ENCODE measurements at places on chromosomes 5 and 9.
A peak's percentile ranks its signal among the peaks of the same experiment; 100 is the strongest.

DNA sequence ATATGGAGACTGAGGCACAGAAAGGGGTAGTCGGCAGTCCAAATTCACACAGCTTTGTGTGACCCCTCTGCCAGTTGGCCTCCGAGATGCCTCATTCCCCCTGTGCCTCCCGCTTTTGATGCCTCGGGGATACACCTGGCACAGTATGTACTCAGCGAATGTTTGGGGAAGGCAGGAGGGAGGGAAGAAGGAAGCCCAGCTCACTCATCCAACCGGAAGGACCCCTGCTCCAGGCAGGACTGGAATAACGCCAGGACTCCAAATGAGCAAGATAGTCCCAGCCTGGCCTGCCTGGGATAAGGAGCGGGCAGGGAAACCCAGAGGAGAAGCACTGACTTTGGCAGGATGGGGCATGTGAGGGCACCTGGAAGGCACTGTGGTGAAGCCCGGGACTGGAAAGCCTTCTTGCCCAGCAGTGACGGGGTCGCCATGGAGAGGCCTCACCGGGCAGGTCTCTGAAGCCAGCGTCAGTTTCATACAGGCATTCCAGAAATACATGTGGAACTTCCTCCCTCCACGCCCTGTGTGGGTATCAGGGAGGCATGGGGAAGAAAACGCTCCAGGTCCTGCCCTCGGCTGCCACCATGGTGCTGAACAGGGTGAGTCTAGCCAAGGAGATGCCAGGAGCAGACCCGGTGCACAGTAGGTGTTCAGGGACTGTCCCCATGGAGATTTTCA, 20.3 kb downstream of the LMX1B start:
- DNase-seq, result no peak

- no peak for DNase-seq
Observed at GRCh38 chr9:116323012-116323411, 169.4 kb downstream of the PAPPA start.

DNA sequence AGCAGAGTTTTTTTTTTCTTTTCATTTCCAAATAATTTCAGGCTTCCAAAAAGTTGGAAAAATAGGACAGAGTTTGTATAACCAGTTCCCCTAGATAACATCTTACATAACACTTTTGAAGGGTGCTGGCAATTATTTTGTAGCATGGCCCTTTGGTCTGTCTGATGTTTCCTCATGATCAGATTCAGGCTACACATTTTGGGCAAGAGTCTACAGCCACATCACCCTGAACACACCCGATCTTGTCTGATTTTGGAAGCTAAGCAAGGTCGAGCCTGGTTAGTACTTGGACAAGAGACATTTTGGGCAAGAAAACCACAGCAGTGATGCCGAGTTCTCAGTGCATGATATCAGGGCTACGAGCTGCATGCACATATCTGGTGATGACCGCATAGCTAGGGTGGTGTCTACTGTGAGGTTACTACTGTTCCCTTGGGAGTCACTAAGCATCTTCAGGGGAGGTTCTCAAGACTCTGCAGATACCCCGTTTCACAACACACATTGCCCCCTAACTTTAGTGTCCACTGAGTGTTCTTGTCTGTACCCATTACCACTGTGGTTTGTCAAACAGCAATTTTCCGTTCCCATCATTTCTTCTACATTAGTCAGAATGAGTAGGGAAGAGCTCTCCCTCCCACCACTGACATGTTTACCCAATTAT, 86.2 kb downstream of the TTC39B start:
- DNase-seq, result no peak

- no peak for DNase-seq
Observed at GRCh38 chr5:157611571-157612476, 36.2 kb upstream of the ADAM19 start.

- peak; percentile 41 for DNase-seq
Observed at GRCh38 chr5:219991-220390, 1.9 kb downstream of the SDHA start.

GRCh38 chr5:136819526-136820302, 454.4 kb upstream of the TRPC7 start:
- no peak for DNase-seq

DNA sequence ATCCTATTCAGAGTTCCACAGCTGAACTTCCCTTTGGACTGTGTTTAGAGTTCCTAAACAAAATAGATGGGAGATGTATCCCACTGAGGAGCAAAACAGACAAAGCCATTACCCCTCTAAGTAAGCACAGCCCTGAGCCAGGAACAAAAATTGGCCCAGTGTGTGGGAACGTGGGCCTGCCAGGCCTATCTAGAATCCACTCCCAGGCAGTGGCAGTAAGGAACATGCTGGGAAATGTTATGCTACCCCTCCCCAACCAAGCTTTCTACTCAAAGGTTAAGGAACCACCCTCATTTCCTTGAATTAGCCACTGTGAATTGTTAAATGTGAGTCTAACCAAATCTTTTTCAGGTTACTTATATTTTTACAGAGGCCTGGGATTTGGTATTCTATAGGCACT, 405.1 kb upstream of the PTGER4 start:
- no peak for DNase-seq

DNA sequence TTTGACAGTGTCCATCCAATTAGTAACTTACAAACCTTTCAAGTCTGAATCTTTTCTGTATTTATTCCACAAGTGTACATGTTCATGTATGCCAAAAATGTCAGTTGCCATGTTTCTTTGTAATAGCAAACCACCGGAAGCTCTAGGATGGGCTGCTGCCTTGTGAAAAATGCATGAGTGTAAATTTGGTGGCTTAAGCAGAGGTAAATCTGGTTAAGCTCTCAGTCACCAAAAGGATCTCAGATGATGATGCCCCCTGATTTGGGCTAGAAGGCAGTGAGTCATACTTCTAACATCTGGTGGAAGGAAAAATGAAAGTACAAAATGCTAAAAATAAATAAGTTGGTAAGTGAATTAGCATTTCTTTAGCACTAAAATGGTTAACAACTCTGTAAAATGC, 567.5 kb downstream of the ELAVL2 start:
- DNase-seq, result no peak

DNA sequence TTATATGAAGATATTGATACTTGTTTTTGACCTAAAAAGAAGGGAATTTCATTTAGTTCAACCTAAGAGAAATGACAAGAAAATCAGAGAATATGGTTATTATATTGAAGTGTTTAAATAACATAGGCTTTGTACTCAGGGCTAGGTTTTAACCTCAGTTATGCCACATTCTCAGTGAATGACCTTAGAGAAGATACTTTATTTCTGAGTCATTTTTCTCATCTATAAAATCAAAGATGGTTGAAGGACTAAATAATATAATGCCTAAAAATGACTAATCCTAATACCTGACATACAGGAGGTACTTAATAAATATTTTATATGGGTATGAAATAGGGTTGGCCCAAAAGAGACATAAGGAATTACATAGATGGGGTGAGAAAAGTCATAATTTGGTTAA, 32.3 kb downstream of the DIMT1 start:
- DNase-seq, result no peak

DNA sequence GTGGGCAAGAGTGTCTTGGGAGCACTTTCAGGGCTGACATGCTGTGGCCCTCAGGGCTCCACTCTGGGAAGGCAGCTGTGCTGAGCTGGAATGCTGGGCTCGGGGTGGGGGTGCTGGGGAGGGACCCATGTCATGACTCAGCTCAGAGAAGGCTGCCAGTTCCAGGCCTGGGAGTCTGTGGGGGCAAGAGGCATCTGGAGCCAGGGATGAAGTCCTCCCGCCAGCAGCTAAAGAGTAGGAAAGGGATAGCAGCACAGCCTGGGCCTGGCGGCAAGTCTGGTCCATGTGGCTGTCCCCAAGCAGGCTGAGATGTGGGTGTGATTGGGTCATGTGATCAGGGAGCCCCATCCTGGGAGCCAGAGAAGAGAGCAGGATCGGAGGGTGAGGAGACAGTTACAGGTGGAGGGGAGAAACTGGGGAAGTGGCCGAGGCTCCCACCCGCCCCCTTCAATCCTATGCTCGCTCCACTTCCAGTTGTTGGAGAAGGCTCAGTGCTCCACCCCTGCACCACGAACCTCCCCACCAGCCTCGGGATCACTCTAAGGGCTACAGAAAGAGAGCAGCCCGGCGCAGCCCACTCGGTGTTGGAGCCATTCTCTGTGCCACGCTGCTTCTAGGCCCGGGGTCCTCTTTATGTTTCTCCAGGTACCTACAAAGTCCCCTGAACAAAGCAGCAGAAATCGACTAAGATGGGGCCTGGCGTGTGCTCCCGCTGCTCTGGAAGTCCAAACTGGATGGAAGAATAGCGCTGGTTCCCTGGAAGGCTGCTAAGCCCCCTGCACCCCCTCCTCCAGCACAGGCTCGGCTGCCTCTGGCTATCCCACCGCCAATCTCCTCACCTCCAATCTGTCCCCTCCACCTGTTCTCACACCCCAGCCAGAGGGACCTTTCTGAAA, 12.0 kb downstream of the PDGFRB start:
- no peak for DNase-seq

DNA sequence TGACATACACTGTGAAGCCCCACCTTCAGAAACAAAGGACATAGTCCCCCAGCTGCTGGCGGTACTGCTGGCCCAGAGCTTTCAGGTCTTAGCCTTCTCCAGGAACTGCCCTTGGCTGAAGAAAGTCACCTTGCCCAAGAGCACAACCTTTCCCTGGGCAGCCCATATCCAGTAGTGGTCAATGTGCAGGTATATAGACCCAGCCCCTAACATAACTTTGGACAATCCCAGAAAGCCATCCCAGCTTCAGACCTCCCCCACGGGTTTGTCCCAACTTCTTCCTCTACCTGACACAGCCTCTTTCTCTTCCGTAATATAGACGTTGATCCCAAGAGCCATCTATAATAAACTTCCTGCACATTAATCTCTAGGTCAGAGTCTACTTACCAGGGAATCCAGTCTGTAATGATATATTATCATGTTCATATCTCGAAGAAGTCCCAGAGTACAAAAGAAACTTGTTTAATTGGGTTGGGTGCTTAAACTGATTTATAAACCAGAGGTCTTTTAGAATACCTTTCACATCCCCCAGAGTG, 157.4 kb downstream of the SNCAIP start:
- DNase-seq, result no peak

- DNase-seq, result peak; percentile 32
Observed at GRCh38 chr9:110152704-110153374, 55.1 kb downstream of the C9orf152 start.

DNA sequence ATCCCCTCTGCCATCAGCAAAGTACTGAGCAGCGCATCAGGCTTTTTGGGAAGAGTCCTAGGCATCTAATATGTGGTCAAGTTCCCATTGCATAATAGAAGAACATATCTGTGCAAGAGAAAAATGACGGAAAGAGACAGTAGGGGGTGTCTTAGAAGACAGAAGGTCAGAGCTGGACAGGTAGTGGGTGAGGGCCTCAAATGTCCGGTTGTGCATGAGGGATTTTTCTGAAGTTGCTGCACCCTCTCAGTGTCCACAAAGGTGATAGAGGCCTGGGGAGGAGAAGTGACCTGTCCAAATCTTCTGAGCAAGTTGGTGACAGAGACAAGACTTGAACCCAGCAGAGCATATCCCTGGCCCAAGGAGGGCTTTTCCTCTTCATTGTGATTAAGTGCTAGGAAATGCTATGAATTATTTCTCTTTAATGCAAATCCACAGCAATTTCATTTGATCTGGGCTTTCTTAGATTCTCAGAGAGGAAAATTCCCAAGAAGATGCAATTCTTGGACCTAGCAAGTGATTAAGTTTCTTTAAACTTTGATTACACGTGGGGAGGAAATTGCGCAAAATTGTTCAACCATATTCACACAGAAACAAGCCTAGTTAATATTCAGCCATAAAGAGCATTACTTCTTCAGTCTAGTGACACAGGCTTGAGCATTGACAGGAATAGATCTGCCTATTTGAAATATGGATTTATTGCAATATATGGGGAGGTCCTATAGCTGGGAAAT, at the start of gene OR2S2:
Gene OR2S2 (minus strand): TSS at position 51 of the 734 bp plus-strand sequence. CDS start 56 bp downstream, outside the sequence.
- DNase-seq, result no peak

- no peak for DNase-seq
Observed at GRCh38 chr5:34539183-34539582, 116.9 kb upstream of the RAI14 start.

DNA sequence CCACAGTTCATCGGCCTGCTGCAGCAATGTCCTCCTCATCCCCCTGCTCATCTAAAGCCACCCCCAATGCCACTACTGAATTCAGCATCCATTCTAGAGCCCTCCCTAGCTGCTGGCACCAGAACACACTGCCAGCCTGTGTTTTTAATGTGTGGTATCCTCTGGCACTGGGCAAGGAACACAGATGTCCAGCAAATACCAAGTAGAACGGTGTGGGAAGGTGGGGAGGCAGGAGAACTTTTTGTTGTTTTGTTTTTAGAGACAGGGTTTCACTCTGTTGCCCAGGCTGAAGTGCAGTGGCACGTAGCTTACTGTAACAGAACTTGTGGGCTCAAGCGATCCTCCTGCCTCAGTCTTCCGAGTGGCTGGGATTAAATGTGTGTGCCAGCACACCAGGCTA, 4.7 kb downstream of the HDHD3 start:
- DNase-seq, result no peak

GRCh38 chr5:122581629-122582028, 193.3 kb upstream of the SNX2 start:
- no peak for DNase-seq

DNA sequence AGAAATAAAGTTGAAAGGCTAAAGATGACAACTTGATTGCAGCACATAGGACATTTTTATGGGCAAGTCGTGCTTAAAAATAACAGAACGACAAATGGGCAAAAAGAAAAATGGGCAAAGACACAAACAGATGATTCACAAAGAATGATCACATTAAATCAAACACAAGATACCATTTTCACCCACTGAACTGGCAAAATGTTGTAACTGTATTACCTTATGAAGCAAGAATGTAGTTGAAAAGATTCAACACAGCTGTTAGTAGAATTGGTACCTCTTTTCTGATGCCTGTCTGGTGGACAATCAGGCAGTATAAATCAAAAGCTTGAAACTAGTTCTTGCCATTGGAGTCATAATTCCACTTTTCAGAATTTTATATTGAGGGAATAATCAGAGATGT, 81.0 kb upstream of the PALM2AKAP2 start:
- DNase-seq, result no peak

DNA sequence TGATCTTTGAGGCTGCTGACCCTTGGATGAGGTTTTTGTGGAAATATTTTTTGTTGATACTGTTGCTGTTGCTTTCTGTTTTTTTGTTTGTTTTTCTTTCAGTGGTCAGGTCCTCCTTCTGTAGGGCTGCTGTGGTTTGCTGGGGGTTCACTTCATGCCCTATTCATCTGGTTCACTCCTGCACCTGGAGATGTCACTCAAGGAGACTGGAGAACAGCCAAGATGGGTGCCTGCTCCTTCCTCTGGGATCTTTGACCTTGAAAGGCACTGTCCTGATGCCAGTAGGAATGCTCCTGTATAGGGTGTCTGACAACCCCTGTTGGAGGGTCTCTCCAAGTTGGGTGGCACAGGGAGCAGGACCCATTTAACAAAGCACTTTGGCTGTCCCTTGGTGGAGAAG, 67.0 kb upstream of the ACTBL2 start:
- no peak for DNase-seq

DNA sequence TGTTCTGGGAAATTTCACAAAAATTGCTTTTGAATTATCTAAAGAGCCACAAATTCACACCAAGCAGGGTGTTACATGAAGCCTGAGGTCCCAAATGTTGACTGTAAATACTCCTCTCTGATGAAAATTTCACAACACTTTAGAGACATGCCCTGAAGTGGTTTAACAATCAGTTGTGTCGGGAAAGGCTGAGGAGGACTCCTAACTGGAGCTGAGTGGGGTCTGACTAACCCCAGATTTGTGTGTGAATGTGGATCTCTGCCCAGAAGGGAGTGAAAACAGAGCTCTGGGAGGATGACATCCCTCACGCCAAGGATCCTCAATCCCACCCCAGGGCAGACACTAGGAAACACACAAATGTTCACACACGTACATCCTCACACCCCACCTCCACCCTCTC, 31.1 kb upstream of the GRXCR2 start:
- no peak for DNase-seq

- no peak for DNase-seq
Observed at GRCh38 chr5:37722236-37723161, 117.3 kb downstream of the GDNF start.

GRCh38 chr5:142870532-142871362, 100.6 kb downstream of the ARHGAP26 start:
- no peak for DNase-seq
